H9 (cell line): ENCODE measurements at places on chromosomes 16 and 17.

DNA sequence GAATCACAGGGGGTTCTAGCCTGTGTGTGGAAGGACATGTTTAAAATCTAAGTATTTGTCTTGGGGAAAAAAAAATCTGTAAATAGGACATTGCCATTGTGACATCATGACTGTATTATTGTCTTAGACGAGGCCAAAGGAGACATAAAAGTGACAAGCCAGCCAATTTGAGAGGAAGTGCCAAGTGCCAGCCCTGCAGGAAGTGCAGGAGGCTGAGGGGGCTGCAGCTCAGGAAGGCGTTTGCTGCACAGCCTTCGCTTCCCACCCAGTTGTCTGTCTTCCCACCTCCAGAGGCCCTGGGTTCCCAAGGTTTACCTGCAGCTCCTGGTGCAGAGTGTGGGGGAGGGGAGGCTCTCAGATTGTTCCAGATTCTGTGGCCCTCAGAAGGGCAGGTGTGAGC, 1.3 kb downstream of the ADCY7 start:
- DNase-seq: no peak

DNA sequence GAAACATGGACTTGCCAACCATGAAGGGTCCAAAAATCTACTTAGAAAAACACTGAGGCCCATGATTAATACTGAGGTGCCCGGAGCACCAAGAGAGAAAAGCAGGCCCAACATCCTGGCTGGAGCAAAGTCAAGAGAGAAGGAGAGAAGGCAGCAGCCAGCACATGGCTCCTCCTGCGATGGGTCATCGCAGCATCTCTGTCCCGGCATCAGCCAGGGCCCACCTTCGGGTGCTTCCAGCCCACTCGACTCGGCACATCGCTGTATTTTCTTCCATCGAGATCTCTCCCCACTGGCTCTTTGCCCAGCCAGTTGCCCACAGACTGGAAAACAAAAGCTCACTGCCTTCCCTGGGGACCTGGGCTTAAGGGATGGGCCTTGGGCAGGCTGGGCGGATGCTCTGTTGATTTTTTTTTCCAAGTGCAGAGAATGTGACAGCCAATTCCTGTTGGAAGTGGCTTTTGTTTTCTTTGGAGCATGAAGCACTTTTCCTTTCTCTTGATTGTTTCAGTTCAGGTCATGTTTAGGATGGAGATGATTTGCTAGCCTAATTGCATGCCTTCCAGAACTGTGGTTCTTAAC, 58.1 kb downstream of the CYB5B start:
- DNase-seq: no peak

DNA sequence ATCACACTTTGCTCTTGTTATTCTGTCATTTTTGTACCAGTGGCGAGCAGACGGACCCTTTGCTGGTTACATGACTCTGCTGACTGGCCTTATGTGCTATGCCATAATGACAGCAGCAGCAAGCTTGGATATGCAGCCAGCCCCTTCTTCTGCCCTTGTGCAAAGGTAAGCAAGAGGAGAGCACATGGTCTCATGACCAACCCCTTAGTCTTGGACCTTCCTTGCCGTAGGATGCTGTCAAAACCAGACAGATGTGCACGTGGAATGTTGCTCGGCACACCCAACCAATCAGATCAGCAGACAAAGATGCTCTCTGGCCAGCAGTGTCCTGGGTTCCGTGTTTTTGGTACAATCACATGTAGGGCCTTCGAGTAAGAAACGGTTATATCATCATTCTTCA, 4.8 kb upstream of the N4BP1 start:
- no peak for DNase-seq

- no peak for DNase-seq
These were observed 593.5 kb upstream of the SOX9 start for GRCh38 chr17:71527311-71527710.

- DNase-seq: no peak
These were observed 953.5 kb downstream of the CDH11 start for GRCh38 chr16:64168371-64168770.

DNA sequence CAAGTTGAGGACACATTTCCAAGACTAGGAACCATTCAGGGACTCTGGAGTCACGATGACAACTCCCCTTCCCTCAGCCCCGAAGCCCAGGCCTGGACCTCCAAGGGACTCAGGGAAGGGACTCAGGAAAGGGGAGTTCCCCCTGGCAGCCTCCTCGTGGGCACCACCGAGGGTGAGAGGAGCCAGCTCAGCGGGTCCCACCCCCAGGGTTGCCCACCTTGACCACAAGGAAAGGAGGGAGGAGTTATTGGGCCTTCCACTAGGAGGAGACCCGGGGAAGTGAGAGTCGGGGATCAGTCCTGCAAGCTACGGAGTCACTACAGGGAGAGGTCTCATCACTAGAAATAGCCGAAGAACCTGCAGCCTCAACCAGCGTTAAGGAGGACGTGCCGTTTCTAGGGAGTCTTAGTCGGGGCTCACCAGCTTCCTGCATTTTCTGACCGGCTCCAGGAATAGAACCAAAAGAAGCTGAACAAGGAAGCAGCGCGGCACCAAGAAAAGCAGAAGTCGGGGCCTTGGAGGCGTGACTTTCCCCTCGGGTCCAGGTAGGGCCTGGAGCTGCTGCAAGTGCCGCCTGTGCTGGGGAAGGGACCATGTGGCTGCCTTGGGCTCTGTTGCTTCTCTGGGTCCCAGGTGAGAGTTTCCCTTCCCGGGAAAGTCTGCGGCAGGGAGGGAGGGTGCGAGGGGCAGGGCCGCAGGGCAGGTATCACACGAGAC, at the start of gene CD300A:
CD300A (plus strand) TSS at position 524 of the 717 bp plus-strand sequence; CDS start at position 594, 70 bp downstream.
- DNase-seq: peak; percentile 51
